ENCODE measurements at places on chromosomes 4 and X.
A peak's percentile ranks its signal among the peaks of the same experiment; 100 is the strongest.

GRCh38 chrX:70219938-70220764 is 14.3 kb upstream of the AWAT1 start:
- no peak for DNase-seq

DNA sequence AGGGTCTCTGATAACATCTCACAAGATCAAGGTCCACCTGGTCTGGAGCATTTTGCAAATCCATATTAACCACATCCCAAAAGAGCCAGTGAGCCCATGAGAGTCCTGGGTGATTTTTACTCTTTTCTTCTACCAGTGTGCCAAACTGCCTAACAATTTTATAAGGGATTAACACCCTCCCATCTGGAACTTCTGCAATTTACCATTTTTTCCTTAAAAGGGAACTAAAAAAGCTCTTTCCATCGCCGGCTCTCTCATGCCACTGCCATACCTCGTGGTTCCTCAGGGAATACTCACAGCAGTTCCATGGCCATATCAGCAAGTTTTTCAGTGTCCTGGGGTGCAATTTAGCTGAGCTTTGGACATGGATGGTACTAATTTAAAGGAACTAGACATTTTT is 55.7 kb downstream of the SEPSECS start:
- peak; percentile 31 for DNase-seq

DNA sequence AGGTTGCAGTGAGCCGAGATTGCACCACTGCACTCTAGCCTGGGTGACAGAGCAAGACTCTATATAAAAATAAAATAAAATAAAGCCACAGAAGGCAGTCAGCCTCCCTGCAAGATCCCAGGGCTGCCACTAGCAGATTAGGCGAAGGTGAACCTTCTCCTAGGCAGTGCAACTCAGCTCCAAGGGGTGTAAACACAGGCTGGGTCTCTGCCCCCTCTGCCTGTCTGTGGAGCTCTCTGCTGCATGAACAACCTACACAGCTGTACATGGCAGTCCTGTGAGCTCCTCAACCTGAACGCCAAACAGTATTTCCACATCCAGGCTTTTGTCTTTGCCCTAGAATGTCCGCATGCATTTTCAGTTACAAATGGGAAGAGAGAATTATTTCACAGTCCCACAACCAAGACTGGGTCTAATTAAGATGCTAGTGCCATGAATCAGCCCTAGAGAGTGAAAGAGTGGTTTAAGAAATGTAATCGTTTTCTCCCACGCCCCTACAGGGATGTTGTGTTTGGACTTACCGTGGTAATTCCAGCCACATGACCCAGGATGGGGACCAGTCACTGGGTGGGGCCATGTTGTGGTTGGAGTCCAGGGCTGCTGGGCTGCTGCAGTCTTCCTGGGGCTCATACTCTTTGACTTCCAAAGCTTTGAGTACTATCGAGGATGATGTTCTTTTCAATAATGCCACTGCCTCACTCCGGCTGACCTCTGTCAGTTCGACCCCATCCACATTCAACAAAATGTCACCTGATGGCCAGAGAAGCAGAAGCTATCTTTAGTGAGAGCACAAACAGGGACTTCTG is 99.0 kb downstream of the FIP1L1 start:
- no peak for DNase-seq

DNA sequence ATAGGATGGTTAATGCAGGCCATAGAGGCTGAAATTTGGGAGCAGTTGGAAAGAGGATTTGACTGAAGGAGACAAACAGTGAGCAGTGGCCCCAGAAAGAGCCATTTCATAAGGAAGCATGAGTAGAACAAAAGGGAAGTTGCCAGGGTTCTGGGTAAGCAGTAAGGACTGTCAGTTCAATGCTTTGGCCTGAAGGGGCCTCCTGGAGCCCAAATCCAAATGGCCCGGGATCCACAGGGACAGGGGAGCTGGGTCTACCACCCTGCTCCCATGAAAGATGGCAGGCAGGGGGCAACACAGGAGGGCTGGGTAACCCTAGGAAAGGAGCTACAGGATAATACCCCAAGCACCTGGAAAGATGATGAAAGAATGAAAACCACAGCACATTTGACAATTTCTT is 4.1 kb upstream of the INTS6L start:
- peak; percentile 31 for DNase-seq

- DNase-seq: no peak
These were observed 15.3 kb downstream of the MRPL1 start for GRCh38 chr4:77877771-77878565.

- no peak for DNase-seq
These were observed 1236.5 kb upstream of the TENM3 start for GRCh38 chr4:181006499-181007260.

DNA sequence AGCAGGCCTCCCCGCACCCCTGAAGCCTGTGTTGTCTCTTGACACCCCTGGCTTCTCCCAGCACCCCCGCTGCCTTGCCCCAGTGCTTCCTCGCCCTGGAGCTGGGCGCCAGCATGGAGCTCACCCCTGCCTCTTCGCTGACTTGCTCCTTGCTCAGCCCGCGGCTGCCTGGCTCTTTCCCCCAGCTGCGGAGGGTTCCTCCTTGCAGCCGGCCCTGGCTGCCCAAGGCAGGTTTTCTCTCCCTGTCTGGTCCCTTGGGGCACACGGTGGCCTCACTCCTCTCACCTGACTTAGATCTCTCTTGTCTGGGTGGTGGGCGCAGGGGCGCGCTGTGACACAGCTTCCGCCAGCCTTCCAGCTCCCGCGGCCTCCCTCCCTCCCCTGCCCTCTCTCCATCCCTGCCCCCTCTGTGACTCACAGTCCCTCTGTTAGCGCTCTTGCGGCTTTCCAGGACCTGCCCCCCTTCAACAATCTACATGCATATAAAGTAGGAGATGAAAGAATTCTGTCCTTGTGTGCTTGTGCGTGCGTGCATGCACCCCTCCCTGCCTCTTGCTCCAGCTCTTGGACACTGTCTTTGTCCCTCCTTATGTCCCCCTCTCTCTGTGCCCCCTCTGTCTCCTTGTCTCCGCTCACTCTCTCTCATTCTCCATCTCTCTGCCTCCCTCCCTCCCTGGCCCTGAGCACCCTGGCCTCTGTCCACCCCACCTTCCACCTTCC is 2.2 kb downstream of the PLXNB3 start:
- peak; percentile 43 for DNase-seq

- peak; percentile 39 for DNase-seq
These were observed 9.8 kb upstream of the DCLK2 start for GRCh38 chr4:150068300-150068960.

- no peak for DNase-seq
These were observed 12.1 kb upstream of the SLAIN2 start for GRCh38 chr4:48329193-48329592.

All from suppressor macrophage treated with lipopolysaccharide for 4 hours (primary cell).